ENCODE measurements at places on chromosomes 2 and 18.

DNA sequence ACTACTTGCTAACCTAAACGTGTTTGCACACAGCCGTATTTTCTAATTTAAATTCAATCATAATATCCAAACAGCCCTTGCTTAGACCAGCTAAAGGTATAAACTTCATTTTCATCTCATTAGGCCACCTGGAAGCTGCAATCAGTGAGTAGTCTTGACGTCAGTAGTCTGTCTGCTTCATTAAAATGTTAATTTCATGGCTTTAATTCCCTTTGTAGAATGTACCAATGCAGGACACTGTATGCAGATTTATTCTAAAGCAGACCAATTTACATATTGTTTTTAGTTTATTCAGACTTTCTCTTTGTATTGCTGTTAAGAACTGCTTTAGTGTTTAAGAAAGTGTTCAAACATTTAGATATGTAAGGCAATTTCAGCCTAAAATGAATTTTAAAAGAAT, 158.2 kb downstream of the LCLAT1 start:
- no peak for DNase-seq

DNA sequence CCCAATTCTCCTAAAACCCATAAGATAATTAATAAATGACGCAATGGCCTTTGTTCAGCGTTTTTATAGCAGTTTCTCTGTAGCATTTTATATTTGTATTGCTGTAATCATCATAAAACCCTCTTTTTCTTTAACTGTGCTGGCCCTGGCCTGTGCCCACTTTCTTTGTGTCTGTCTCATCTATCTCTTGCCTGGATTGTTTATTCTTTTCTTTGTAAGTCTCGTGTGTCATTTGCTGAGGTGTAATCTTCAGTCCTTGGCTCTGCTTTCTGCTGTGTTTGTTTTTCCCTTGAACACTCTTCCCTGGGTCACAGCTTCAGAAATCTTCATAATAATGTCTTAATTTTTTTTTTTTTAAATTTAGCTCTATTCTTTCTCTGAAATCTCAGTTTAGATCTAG, 525.8 kb upstream of the LINC00305 start:
- no peak for DNase-seq

DNA sequence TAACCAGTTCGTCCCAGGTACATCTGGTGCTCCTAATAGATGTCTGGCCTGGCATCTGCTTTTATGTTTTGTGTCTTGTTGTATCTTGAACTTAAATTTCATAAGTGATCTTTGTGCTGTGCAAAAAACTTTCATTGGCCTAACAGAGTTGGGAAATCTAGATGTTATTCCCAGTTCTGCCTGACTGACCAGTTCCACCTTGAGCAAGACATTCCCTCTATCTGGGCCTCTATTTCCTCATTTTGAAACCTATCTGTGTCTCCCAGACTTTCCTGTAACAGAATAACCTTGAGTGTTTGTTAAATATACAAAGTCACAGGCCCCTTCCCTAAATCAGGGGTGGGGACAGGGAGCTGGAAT, 90.5 kb upstream of the MSH2 start:
- DNase-seq: no peak

GRCh38 chr2:38547791-38548190, 54.9 kb downstream of the HNRNPLL start:
- DNase-seq: no peak

- peak; percentile 51 for DNase-seq
Observed at GRCh38 chr2:158969715-158970240, 1.3 kb downstream of the TANC1 start.

DNA sequence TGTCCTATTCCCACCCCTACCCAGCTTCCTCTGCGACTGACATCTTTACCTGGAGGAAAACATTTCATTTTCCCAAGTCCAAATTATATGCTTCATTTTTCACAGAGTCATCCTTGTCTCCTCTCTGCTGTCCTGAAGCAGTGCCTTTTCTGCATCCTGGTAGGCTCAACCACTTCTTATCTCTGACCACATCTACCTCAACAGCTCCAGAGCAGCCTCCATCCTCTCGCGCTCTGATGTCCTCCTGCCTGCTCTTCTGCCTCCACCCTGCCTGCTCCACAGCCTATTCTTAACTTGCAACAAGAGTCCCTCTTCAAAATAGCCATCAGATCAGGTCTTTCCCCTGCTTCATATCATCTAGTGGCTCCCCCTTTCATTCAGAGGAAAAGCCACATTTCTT, 457.1 kb downstream of the PARD3B start:
- no peak for DNase-seq

GRCh38 chr2:10389573-10389972, 58.6 kb downstream of the ODC1 start:
- DNase-seq: peak; percentile 56

DNA sequence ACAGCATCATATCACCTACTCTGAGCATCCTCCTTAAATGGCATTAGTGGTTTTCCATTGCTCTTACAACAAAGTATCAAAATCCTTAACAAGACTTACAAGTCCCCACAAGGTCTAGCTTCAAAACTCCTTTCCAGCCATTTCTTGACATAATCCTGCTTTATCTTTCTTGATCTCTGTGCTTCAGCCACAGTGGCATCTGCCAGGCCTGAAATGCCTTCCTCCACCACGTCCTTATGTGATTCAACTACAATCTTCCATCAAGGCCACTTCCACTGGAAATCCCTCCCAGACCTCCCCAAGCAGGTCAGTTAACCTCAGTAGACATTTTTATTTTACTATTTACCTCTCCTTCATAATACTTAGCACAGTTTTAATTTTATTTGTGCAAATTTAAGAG, 83.8 kb upstream of the CCDC150 start:
- DNase-seq: no peak

DNA sequence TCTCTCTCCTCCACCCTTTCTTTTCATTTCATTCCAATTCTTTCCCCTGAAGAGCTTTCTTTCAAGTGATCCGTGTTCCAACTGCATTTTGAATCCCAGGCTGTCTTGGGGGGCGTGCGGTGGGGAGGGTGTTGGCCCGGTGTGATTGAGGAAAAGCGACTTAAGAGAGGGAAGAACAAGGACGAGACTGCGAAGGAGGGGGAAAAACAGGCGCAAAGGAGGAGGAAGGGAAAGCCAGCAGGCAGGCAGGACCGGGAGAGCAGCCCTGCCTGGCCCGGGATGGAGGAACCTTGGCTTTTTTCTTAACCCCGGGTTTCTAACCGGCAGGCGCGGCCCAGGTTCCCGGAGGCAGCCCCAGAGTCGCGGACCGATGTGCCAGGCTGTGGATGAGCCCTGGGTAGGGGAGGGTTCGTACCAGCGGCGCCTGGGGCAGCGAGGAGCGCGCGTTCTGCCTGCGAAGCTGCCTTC, 1.3 kb downstream of the ADCYAP1 start:
- no peak for DNase-seq

DNA sequence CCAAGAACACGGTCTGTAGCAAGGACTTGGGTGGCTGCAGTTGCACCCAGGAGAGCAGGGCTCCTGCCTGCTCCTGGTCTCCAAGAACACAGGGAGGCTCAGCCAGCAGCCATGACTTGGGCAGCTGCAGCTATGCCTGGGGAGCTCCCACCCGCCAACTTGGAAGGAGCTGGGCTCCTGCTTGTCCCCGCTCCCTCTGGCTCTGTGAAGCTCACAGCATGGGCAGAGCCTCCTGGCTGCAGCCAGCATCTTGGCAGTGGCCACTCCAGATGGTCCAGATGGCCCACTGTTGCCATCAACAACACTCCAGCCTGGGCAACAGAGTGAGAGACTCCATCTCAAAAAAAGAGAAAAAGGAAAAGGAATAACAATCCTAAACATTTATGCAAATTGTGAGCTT, 5.2 kb downstream of the ZSCAN30 start:
- DNase-seq: no peak

GRCh38 chr2:40455661-40456060, 3.8 kb upstream of the SLC8A1 start:
- DNase-seq: peak; percentile 81
